BE2C (cell line): ENCODE measurements at places on chromosomes 4 and X.

DNA sequence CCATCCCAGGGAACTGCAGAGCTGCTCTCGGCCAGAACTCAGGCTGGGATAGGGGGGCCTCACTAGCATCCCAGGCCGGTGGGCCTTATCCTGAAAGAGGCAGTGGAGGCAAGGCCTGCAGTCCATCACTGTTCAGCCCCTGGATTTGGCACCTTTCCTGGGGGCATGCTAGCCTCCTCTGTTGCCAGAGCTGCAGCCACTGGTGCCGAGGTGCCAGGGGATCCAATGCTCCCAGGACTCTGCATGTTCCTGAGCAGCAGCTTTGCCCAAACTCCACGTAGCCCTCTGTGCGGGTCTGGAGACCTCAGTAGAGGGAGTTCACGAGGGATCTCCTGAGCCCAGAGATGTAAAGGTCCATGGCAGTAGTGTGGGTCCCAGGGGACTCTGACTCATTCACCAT lies 551.7 kb upstream of the AMOT start:
- no peak for DNase-seq

DNA sequence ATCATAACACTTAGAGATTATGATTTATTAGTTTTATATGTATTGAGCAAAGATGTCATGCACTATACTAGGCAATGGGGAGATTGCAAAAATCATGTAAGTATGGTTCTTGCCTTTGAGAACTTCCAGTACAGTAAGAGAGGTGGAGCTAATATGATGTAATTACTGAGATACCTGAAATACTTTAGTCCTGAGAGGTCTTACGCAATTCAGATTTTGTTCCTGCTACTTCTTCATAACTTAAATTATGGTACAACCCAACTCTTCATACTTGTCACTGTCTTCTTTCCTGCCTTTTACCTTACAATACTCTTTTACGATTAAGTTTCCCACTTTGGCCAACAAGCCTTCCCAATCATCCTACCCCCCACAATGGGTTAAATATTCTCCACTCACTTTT lies 564.2 kb upstream of the PITX2 start:
- DNase-seq: no peak

GRCh38 chrX:105608745-105609144 lies 213.6 kb upstream of the NRK start:
- no peak for DNase-seq

GRCh38 chr4:153114771-153115321 lies 89.4 kb upstream of the TRIM2 start:
- no peak for DNase-seq

DNA sequence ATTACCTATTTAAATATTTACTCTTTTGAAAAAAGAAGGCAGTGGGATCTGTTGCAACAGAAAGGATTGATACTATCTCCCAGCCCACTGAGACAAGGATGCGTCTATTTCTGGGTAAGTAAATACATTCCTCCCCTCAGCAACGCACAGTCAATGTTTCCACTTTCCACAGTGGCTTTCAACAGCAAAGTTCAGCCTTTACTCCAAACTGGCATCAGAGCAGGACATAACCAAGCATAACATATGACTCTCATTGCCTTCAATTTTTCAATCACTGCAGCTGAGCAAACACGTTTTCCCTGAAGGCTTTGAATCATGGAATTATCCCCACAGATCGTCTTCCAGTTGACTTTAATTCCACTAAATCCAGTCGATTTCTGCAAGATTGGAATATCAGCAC lies 160.3 kb upstream of the FRG1 start:
- DNase-seq: no peak

GRCh38 chrX:150476164-150476699 lies 92.2 kb upstream of the MTM1 start:
- no peak for DNase-seq

DNA sequence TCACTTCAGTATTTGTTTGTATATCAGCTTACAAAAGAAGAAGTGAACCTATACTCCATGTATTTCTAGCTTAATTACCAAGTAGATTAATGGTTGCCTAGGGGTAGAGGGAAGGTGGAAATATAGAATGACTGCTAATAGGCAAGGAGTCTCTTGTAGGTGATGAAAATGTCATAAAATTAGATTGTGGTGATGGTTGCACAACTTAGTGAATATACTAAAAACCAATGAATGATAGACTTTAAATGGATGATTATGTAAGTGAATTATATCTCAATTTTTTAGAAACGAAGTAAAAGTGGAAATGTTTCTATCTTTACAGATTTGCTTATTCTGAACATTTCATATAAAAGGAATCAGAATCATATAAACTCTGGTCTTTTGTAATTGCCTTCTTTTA lies 165.5 kb downstream of the AWAT2 start:
- no peak for DNase-seq

GRCh38 chr4:106671716-106672115 lies 303.1 kb upstream of the GIMD1 start:
- no peak for DNase-seq

DNA sequence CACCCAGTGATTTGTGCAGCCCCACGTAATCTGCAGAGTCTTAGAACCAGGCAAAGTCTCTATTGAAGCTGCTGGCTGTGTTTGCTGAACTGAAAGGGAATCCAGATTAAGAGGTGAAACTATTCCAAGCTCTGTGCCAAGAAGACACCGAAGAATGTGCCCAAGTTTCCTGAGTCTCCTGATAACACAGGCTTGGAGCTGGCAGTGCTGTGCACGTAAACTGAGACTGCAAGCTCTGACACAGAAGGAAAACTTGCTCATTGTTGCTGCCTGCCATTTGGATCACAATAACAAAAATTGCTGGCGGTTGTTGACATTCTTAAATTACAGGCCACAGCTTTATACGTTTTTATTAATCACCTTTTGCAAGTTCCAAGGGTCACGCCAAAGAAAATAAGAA lies 60.2 kb upstream of the VCX3B start:
- DNase-seq: no peak

DNA sequence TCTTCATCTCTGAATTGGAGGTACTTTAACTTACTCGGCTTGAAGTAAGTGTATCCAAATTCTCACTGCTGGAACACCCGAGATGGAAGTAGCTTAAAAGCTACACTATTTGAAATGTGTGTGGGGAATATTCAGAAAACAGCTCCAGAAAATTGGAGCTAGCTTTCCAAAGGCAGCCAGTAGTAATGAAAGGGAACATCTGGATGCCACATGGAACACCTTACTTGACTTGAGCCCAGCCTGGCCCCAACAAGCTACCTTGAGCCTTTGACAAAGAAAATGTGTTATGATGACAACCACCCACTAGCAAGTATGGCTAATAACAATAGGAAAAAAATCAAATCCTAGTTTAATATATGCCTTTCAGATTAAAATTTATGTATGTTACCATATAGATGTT lies 161.5 kb downstream of the PRDM5 start:
- DNase-seq: no peak

DNA sequence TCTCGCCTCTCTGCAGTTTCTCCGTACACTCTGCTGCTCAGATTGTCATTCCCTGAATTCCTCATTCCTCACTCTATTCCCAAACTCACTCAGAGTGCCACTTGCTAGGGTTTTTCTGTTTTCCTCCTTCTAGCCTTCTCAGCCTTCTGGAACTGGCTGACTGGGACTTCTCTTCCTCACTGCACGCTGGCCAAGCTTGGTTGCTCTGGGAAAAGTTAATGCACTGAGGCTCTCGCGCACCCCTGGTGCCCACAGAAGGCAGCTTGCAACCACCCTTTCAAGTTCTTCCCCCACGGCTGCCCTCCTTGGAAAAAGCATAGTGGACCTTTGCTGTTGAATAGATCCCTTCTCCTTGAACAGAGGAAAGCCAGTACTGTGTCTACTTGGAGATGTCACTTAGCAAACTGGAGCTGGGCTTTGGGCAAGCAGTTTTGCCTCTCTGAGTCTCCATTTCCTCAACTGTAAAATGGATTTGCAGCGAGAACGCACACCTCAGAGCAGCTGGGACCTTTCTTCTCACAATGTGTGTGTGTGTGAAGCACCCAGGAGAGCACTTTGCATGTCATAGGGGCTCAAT lies 6.0 kb upstream of the CCKAR start:
- no peak for DNase-seq

GRCh38 chrX:5756616-5757015 lies 472.1 kb downstream of the NLGN4X start:
- DNase-seq: no peak

- peak; percentile 52 for DNase-seq
Measured at GRCh38 chr4:185143601-185143969, 519 bp downstream of the SLC25A4 start.

GRCh38 chr4:173128199-173128890 lies 40.3 kb upstream of the GALNT7 start:
- DNase-seq: no peak

GRCh38 chrX:151724563-151725337 lies 8.9 kb downstream of the FATE1 start:
- no peak for DNase-seq

DNA sequence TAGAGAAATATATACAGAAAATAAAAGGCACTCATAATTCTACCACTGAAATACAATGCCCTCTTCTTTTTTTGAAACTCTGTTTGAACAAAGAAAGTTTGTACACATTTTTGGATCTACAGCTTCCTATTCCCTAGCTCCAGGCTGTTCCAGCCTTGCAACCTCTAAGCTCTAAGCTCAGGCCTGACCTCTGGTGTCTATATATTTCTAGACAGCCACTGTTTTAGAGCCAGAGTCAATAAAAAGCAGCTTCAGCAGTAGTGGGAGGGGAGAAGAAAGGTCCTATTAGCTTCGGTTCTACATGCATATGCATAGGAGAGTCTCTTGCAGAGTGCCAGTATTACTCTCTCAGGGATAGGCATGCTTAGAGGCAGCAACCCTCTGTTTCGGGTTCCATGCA lies 39.7 kb downstream of the CLDN2 start:
- no peak for DNase-seq

GRCh38 chr4:74032064-74032463 lies 6.4 kb downstream of the CXCL3 start:
- DNase-seq: peak; percentile 5

DNA sequence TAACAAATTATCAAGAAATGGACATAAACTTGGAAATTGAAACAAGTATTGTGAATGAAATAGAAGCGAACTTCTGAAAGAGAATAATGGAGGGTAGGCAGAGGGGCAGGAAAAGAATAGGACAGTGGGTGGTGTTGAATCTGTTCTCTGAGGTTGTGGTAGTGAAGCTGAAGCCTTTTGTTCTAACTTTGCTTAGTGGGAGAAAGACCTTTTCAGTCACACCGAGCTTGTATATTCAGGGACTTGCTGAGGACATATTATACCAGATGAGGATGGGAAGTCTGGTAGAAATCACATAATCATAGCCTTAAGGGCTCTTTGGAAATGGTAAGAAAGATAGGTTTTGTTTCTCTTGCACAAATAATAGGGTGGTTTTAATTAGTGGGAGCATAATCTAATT lies 115.4 kb upstream of the NDST4 start:
- no peak for DNase-seq

- DNase-seq: no peak
Measured at GRCh38 chr4:154467886-154468285, 23.7 kb downstream of the DCHS2 start.

DNA sequence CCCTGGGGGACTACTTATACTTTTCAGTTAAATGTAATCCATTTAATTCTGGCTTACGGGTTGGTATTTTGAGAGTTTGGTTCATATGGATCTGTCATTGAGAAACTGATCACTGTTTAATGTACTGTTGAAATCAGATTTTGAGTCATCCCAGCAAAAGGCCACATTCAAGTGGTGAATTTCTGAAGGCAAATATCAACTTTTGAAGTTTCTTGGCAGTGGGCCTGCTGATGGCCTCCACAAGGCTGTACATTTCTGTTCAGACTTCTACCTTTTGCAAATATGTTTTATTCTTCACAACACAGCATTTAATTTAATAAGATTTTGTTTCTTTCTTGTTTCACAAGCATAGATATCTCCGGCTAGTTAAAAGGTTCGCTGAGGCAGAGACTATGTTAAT lies 138.7 kb downstream of the PDGFC start:
- DNase-seq: no peak

DNA sequence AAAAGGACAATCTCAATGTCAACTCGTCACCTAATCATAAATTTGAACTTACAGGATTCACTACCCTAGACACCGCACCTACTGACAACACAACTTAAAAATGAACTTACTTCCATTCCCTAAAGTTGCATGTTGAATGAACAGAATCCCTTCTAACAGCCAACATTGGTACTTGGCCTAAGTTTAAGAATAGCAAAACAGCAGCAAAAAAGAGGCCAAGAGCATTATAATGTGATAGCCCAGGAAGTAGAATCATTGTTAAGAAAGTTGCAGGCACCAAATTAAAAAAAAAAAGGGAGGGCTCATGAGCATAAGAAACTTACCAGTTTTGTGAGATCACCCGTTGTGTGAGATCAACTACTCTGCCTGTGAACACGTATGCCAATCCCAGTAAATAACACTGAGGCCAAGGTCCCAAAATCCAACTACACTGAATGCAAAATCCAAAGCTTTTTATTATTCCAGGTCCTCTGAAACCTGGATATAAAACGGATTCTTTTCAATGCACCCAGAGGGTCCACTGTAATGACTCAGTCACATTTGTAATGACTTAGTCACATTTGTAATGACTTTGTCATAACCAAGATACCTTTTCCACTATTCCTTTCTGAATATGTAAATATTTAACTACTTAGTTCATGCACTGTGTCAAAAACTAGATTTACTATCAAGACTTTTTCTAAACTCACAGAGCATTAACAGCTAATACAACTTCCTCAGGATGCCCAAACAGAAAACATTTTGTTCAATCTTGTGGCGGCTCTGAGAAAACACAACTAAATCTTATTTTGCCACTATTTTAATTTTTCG lies 6.8 kb downstream of the HNRNPDL start:
- no peak for DNase-seq

DNA sequence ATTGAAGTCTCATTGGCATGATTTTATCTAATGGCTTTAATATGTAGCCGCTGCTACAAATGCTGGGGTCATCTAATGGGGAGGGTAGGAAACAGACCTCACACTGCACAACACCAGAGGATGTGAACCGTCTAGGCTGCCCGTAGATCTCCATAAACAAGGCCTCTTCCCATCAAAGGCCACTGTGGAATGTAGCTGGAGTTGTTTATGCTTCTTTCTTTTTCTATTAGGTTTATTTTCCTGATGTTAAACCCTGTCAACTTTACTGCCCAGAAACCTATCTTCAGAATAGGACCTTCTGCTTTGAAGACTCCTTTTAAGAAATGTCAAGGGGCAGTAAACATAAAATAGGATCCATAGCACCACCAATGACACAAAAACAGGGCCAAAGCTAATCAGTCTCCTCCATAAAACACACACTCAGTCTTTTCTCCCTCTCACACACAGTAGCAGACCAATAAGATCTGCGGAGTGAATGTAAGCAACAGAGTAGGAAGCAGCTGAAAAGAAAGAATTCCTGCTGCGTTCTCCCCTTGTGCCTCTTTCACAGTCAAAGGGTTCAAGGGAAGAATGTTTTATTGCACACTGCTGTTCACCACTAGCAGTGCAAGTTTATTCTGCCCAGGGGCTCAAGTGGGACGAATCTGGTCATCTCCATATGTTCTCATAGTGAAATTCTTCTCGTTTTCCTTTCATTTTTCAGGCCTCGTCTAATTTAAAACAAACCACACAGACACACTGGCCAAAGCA lies 72.2 kb downstream of the MAML3 start:
- DNase-seq: no peak

GRCh38 chrX:2989565-2989964 lies 16.8 kb upstream of the ARSH start:
- DNase-seq: no peak

- peak; percentile 37 for DNase-seq
Measured at GRCh38 chr4:132642016-132642817, 506.9 kb upstream of the PCDH10 start.
